AG10803 (cell line): ENCODE measurements at places on chromosomes 5 and 9.

DNA sequence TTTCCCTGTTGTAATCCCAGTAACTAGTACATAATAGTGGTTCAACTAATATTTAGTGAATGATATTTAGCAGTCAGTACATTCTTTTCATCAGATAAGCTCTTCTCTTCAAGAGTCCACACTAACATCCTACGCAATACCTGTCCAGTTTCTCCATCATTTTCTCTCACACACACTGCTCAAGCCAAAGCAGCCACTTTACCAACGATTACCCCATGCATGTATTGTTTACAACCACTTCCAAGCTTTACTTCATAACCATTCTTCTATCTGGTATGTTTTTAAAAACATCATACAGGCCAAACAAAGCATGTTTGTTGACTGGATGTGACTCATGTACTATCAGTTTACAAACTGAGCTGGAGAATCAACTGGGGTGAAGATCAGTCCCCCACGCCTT is 7.3 kb downstream of the UBTD2 start:
- DNase-seq, result peak; percentile 8

DNA sequence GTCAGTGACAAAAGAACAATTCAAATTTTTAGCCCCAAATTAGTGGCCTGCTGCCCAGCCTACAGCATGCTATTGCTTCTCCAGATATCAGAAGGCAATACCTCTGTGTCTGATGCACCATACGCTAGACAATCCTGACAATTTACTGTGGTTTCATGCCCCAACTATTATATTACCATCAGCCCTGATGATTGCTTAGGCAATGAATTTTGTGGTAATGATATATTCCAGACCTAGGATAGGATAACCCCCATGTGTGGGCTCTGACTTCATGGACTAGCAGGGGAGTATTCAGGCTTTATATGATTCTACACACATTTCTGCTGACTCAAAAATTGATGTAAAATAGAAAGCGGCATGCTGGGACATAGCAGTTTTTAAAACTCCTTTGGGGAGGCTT is 168.7 kb upstream of the FST start:
- DNase-seq, result no peak

GRCh38 chr9:110842986-110843385 is 174.4 kb downstream of the MUSK start:
- DNase-seq, result peak; percentile 52

DNA sequence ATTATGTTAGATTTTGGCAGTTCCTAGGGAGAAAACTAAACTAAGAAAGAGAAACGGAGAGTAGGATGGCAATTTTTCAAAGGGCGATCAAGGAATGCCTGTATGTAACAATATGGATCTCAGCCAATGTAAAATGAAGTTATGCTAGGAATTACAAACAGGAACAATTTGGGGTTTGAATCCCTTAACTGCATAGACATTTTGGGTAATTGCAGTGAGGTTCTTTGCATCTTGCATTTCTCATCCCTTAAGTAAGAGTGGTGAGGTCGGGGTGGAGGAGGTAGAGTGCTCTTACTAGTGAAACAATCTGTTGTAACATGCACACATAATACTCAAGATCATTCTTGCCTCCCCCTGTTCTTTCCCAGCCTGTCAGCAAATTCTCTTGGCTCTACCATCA is 137.6 kb downstream of the NPR3 start:
- DNase-seq, result peak; percentile 74

DNA sequence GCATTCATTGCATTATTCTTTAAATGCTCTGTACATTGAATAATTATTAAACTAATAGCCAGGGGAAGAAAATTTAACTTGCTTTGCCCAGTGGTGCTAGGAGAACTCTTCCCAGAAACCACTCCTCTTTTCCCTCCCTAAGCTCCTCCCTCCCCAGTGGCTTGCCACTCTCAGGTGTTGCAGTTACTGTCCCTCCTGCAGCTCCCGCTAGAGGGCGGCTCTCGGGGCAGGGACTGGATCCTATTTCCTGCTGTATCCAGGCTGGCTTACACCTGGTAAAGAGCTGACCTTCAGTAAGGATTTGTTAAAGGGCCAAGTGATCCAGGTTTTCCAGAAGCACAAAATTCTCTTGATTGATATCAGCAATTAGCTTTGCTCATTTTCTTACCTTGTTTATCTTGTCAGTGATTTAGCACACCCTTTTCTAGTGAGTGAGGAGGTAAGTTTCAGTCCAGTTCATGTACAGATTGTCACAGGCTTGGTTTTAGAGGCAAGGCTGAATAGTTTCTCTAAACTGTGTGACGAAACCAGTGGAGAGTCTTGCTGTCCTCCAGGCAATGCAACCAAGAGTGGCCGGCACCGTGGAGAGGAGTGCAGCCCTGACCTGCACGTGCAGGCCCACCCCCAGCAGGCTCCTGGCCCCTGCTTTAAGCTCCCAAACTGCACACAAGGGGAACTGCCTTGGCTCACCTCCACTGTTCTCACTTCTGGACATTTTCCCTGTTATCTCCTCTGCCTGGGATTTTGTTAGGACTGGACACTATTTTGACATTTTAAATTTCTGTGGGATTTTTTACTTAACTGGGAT is 423.8 kb downstream of the SPOCK1 start:
- DNase-seq, result no peak

GRCh38 chr9:128153060-128153946 is 4.0 kb downstream of the LCN2 start:
- DNase-seq, result no peak

- DNase-seq, result peak; percentile 59
These were observed 84.6 kb downstream of the DAB2IP start for GRCh38 chr9:121735793-121736770.

GRCh38 chr9:112601636-112602035 is 115.0 kb downstream of the KIAA1958 start:
- peak; percentile 21 for DNase-seq

- no peak for DNase-seq
These were observed 25.5 kb downstream of the ESM1 start for GRCh38 chr5:54959673-54960418.

DNA sequence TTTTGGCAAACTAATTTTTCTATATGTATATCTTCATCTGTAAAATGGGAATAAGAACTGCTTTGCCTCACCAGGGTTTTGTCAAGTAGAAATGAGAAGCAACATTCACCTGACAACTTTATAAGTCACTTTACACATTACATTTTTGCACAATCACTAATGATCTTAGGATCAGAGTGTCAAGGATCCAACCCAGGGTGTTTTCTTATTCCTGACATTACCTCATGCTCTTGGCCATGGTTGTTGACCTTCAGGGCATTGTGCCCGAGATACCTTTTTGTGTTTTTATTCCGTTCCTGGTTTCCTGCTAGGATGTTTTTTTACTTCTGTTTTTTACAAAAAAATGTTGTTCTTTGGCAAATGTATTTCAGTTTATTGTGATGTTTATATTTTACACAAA is 22.2 kb upstream of the RASA1 start:
- DNase-seq, result no peak

- DNase-seq, result no peak
These were observed 279.9 kb downstream of the RASEF start for GRCh38 chr9:82783045-82783444.

DNA sequence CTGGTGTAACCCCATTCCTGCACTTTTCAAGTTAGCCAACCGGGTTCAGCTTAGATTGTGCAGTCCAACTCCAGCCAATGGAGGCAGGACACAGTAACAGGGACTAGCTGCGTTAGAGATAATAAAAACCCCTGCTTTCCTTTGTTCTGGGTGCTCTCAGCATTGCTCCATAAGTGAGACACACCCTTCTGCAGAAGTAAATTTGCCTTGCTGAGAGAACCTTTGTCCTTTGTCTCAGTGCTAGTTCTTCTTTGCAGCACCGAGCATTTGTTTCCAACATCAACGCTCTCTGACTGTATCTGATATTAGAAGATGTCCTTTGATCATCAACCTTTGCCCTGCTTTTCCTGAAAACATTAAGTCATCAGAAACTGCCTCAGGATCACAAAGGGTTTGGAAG is 169.5 kb upstream of the OR13F1 start:
- no peak for DNase-seq

- DNase-seq, result no peak
These were observed 59.0 kb downstream of the KCNIP1 start for GRCh38 chr5:170562875-170563228.

DNA sequence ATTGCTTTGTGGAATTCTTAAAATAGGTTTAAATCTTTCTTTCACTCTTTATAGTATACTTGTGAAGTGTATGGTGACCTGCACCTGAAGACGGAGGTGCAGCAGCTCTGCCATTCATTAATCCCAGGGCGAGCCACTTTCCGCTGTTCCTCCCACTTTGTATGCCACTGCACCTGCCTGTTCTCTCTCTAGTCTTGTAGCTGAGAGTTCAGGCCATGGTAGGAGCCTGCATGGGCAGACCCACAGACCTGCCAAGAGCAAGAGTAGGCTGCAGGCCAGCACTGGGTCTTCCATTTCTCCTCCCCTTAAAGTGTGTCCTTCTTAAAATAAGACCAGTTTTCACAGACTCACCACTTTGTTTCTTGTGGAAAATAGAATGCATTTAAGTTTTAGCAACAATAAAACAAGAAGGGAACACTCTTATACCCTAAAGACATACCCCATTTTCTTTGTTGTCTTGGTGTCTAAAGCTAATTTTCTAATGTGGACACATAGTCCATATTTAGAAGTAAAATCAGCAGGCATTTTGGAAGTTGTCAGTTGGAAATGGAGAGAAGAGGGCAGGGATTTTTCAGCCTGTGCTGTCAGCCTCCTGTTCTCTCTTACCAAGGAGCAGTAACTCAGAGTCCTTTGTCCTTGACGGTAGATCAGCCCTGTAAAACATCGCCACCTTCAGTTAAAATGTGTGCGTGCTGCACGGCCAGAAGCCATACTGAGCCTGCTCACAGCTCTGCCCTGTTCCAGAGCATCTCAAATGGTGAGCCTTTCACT is 103.2 kb downstream of the SNCAIP start:
- DNase-seq, result peak; percentile 74

DNA sequence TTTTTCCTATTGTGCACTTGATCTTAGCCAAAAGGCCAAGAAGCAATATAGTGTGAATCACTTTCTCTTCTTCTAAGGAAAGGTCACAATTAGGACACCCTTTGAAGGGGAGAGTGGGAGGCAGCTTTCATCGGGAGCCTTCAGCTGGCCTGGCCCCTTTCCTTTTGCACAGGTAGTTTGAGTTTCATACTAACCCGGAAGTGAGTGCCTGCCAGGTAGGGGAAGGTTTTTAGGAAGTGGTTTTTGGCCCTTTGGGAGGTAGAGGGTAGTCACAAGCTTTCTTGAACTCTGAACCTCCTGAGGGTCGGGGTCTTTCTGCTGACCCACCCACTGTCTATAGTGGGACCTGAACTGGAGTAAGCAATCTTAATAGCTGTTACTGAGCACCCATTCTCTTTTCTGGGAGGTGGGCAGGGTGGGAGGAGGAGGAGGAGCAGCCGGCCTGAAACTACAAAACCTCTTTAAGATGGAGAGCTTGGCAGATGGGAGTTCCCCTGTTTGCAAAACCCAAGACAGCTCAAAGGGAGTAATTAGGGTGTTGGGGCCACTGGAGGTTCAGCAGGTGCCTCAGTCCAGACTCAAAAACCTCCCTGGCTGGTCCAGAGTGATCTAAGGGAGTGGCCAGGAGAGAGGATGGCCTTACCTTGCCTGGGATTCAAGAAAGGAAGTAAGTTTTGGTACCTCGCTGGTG is 6.0 kb downstream of the LARP1 start:
- no peak for DNase-seq

DNA sequence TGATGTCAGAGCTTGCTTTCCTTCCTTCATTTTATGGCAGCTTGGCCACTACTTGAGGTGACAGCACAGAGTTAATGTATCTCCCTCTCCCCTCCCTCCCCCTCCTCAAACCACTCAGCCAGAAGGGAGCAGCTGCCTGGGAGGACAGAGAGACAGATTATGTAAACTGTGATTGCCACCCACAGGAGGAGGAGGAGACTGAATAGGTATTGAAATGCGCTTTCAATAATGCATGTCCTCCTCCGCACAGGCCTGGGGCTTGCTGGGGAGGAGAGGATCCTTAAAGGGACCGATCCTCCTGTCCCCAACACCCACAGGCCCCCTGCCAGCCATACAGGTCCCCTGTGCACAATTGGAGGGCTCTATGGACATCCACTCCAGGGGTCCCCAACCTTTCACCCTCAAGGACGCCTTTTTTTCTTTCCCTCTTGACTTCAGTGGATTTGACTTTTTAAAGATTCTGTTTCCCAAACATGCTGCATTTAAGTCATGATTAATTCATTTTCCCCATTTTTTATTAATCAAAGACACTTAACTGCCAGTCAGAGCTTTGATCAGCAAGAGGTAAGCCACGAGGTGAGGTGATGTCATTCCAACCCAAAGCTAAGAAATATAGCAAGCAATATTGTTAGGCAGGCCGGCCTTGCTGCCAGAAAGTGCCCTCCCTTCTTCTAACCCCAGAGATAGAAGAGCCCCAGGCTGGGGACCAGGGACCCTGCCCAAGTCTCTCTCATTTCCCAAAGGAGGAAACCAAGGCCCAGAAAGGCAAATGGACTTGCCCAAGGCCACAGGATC is 47.5 kb upstream of the CPLX2 start:
- DNase-seq, result no peak

GRCh38 chr9:134976403-134976802 is 58.7 kb upstream of the FCN1 start:
- DNase-seq, result no peak

GRCh38 chr9:117415358-117415914 is 579 bp upstream of the ASTN2 start:
- DNase-seq, result no peak

DNA sequence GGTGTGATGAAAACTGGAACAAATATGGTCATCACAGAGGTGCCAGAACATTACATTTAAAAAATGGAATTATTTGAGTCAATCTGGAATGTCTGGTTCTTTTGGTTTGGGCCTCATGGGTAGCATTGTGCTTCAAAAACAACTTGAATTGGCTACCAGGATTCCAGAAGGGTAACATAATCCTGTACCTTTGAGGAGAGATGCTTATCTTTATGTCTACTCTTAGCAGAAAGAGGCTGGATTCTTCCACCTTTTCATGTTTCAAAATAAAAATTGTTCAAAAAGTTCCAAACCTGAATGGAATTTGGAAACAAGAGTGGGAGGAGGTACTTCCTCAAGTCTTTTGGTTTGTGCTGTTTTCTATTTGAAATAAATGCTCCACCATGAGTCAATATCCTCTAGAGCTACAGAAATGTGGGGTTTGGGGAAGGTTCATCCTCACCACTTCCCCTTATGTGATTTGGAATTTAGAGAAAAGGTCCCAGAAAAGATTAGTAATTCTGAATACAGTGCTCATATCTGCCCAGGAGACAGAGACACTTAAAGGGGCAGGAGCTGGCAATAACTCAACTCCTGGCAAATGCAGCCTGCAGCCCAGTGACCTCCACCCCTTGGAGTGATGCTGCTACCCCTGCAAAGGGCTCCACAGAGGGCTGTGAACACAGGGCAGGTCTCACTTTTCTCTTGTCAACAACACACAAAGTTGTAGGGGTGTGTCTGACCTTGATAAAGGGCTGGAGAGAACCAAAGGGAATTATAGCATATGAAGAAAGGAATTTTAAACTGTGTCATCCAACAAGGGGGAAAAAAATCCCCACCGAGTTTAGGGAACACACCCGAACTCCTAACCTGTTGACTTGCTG is 272.8 kb downstream of the CWC27 start:
- peak; percentile 59 for DNase-seq

DNA sequence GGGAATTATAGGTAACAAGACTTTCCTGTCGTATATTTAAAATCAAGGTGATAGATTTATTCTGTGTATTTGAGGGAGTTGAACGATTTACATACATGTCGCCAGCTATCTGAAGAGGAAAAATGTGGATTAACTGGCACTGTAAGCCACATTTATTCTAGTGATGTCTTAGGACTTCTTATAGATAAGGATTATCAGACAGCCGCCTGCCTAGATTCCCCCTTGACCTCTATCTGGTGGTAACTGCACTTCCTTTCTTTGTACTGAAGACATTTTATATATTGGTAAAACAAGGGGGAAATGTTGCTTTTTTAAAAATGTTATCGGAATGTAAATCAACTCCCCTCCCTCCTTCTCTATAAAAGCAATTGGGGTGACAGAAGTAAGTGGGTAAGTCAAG is 39.3 kb upstream of the F2RL2 start:
- no peak for DNase-seq
